Natural killer cell (primary cell): ENCODE measurements at places on chromosomes 3 and 15. TPM values are rescaled to one million over a fixed set of nuclear protein-coding genes. Genes with fewer than 3 reads are reported as not detected.

DNA sequence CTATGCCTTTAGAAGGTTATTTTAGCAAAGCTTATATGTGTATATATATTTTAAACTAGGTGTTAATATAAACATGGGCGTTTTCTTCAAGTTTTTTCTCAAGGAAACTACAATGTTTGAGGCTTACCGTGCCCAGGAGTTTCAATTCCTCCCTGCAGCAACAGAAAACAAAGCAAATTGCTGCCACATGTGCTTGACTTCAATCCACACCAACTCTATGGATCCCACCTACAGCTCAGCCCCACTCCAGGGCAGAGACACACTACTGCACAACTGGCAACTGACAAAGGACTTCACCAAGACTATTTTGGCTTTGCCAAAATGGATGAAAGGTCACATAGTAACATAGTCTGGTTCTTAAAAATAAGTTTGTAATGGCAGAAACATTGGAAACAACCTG is 346.6 kb downstream of the ERC2 start:
- H3K27me3 ChIP-seq, result no peaks in the 10 kb centered on the region
- no peaks in the 10 kb centered on the region for H3K36me3 ChIP-seq

MAGEL2 gene
- total RNA-seq, result not detected

ASB14 gene
- not detected for total RNA-seq

GRCh38 chr3:5010706-5011554 is 31.7 kb downstream of the BHLHE40 start:
- no peak overlapping the region for H3K4me3 ChIP-seq
- H3K36me3 ChIP-seq, result no peaks in the 10 kb centered on the region
- peak; percentile 55 for DNase-seq
- H3K4me1 ChIP-seq, result peaks cover 89% of the 10 kb centered on the region
- no peaks in the 10 kb centered on the region for H3K27me3 ChIP-seq

DNA sequence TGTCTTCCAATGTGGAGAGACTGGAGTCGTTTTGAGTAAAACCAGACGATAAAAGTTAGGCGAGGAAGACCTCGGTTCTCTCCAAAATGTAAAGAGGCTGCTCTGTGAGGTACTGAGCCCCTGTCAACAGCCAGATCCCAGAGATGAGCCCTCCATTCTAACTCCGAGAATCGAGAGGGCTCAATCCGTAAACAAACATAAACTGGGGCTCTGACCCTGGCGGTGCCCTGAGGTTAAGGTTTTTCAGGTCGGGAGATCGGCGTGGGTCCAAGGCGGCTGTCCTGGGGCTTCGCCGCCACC is 417 bp downstream of the TBCCD1 start:
- peak overlapping the region; percentile 85 for H3K27ac ChIP-seq
- H3K4me3 ChIP-seq, result peak overlapping the region; percentile 78
- H3K36me3 ChIP-seq, result no peaks in the 10 kb centered on the region
- no peaks in the 10 kb centered on the region for H3K27me3 ChIP-seq
- peaks cover 34% of the 10 kb centered on the region for H3K4me1 ChIP-seq

NOX5 gene
- not detected for total RNA-seq

DNA sequence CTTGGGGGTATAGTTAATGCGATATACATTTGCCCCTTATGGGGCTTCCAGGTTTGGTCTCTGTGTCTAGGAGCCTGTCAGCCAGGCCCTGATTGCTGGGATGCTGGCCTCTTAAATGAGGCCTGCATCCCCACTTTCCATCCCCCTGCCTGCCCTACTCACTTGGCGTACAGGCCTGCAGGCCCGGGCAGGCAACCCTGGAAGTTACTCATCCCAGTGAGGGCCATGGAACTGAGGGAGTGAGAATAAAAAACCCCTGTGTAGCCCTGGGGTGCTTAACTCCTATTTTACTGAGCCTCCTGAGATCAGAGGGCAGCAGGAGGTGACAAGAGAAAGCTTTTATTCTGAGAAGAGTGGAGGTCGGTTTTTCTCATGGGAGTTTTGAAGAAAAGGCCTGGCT is 2.0 kb downstream of the DISP2 start:
- no peak overlapping the region for H3K4me3 ChIP-seq
- H3K36me3 ChIP-seq, result no peaks in the 10 kb centered on the region
- H3K27ac ChIP-seq, result no peak overlapping the region
- peaks cover 18% of the 10 kb centered on the region for H3K4me1 ChIP-seq
- no peak for DNase-seq

UROC1 gene
- not detected for total RNA-seq

DNA sequence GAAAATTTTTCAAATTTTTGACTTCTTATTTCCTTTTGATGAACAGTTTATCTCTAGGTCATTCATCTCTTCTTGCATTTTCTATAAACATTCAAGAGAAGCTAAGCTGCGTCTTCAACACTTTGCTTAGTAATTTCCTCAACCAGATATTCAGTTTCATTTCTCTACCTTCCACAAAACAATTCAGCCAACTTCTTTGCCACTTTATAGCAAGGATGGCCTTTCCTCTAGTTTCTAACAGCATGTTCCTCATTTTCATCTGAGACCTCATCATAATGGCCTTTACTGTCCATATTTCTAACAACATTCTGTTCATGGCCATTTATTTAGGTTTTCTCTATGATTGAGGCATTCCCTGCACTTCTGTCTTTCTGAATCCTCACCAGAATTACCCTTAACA is 90.0 kb downstream of the ARIH1 start:
- no peak for DNase-seq
- no peaks in the 10 kb centered on the region for H3K4me1 ChIP-seq
- no peaks in the 10 kb centered on the region for H3K27me3 ChIP-seq
- peaks cover 48% of the 10 kb centered on the region for H3K36me3 ChIP-seq
- no peak overlapping the region for H3K4me3 ChIP-seq
- no peak overlapping the region for H3K27ac ChIP-seq

- DNase-seq, result no peak
- no peaks in the 10 kb centered on the region for H3K27me3 ChIP-seq
- H3K27ac ChIP-seq, result no peak overlapping the region
- H3K4me1 ChIP-seq, result peaks cover 7% of the 10 kb centered on the region
- no peak overlapping the region for H3K4me3 ChIP-seq
Observed at GRCh38 chr3:124758851-124759635, 28.8 kb downstream of the UMPS start.

UTS2B gene
- 0.47 TPM for total RNA-seq

- H3K27ac ChIP-seq, result no peak overlapping the region
- no peak for DNase-seq
- H3K27me3 ChIP-seq, result no peaks in the 10 kb centered on the region
- H3K4me1 ChIP-seq, result no peaks in the 10 kb centered on the region
Observed at GRCh38 chr3:29185706-29186105, 95.2 kb upstream of the RBMS3 start.

DNA sequence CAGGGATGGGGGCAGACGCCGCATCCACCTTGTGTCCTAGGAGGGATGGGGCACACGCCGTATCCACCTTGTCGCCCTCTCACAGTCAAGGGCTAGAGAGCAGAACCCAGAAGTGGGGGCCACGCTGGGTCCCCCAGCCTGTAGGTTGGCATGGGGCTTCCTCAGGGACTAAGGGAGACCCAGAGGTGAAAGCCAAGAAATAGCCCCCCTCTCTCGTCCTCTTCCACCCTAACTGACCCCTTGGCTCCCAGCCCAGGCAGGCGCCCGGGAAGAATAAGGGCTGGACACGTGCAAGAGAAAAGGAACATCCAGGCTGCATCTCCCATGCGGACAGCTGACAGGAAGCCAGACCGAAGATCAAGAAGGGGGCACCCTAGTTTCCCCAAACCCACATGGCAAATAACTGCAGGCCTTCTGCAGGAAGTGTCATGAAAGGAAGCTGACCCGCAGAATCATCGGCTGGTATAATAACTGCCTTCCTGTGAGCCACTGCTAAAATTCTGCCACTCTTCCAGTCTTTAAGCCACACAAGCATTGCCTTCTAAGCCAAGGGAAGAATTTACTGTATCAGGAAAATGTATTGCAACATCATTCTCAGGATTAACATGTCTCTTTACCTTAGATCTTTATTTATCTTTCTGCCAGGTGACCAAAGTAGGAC is 38.5 kb upstream of the TFRC start:
- H3K36me3 ChIP-seq, result no peaks in the 10 kb centered on the region
- no peak overlapping the region for H3K4me3 ChIP-seq
- H3K4me1 ChIP-seq, result peaks cover 41% of the 10 kb centered on the region
- no peaks in the 10 kb centered on the region for H3K27me3 ChIP-seq
- no peak overlapping the region for H3K27ac ChIP-seq
- DNase-seq, result peak; percentile 42

GRCh38 chr3:111012388-111013248 is 59.0 kb upstream of the NECTIN3 start:
- H3K27ac ChIP-seq, result no peak overlapping the region
- H3K4me1 ChIP-seq, result no peaks in the 10 kb centered on the region
- DNase-seq, result no peak
- H3K4me3 ChIP-seq, result no peak overlapping the region
- H3K36me3 ChIP-seq, result no peaks in the 10 kb centered on the region

DNA sequence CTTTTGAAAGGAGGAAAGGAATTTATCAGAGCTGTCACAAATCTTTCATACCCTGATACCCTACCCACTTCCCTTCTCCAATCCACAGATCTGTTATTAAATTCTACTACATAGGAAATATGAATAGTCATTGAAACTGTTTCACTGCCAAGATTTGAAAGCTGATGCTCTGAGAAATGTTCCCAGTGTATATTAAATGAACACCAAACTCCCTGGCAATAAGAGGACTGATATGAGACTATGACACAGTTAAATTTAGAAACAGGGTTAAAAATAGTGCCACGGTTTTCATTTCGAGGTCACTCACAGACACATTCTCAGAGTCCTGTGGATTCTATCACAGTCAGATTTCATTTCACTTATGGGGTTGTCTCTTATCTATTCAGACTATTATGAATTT is 27.2 kb upstream of the GBE1 start:
- no peak overlapping the region for H3K4me3 ChIP-seq
- no peak overlapping the region for H3K27ac ChIP-seq
- no peaks in the 10 kb centered on the region for H3K27me3 ChIP-seq
- H3K4me1 ChIP-seq, result no peaks in the 10 kb centered on the region
- no peak for DNase-seq
- H3K36me3 ChIP-seq, result no peaks in the 10 kb centered on the region

EXD1 gene
- total RNA-seq, result not detected

DNA sequence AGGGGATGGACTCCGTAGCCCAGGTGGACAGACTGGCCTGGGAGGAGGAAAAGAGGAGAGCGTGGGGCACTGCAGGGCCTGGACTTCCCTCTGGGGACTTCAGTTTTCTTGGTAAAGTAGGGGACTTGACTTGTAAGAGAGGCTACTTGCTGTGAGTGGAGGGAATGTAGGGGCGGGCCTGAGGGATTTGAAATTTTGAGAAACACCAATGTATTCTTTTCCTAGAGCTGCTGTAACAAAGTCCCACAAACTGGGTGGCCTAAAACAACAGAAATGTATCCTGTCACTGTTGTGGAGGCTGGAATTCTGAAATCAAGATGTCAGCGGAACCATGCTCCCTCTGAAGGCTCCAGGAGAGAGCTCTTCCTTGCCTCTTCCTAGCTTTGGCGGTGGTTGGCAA is 5.8 kb upstream of the HEG1 start:
- H3K27me3 ChIP-seq, result no peaks in the 10 kb centered on the region
- no peak overlapping the region for H3K27ac ChIP-seq
- DNase-seq, result no peak
- no peaks in the 10 kb centered on the region for H3K4me1 ChIP-seq
- H3K36me3 ChIP-seq, result no peaks in the 10 kb centered on the region

DNA sequence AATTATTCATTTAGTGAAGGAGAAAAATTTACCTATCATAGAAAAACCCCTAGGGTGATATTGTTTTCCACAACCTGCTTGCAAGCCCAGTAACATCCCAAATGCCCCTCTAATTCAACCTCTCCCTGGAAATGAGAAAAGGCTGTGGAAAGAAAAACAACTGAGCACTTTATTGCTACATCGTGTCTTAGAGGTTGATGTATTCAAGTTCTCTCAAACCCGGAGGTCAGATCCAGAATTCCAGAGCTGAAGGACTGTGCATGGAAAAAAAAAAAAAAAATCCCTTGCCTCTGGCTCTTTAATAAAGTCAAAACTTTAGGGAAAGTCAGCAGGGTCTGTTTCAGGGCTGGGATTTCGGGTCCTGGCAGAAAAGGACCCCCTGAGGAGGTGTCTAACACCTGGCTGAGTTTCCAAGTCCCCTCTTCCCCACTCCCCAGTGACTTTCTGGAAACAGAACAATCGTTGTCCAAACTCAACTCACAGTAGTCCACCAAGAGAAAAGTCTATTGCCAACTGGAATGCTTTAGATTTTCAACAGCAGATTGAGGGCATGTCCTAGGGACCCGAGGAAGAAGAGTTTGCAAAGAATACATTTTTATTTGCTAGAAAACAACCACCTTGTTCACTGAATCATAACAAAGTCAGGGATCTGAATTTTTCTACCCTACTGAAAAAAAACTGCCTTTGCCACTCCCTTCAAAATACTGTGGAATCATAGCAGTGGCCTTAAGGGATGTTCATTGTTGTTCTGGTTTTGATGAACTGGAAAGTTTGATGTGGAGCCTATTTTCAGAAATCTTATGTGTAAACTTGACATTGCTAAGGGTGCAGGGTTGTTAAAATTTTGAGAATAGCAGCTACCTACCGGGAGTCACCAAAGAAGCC is 207.5 kb upstream of the ADAMTS9 start:
- H3K4me1 ChIP-seq, result no peaks in the 10 kb centered on the region
- no peak overlapping the region for H3K4me3 ChIP-seq
- H3K27me3 ChIP-seq, result no peaks in the 10 kb centered on the region
- DNase-seq, result no peak

CSPG4 gene
- 0.07 TPM for total RNA-seq

DNA sequence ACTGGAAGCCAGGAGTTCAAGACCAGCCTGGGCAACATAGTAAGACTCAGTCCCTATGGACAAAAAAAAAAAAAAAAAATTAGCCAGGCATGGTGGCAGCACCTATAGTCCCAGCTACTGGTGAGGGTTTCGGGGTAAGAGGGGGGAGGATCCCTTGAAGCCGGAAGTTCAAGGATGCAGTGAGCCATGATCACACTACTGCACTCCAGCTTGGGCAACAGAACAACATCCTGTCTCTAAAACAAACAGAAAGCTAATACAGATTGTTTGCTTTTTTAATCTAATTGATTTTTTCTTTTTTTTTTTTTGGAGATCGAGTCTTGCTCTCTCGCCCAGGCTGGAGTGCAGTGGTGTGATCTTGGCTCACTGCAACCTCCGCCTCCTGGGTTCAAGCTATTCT is 1.6 kb upstream of the IMP3 start:
- peaks cover 41% of the 10 kb centered on the region for H3K4me1 ChIP-seq
- no peak for DNase-seq
- H3K27ac ChIP-seq, result no peak overlapping the region
- H3K4me3 ChIP-seq, result no peak overlapping the region

PDZRN3 gene
- total RNA-seq, result not detected

- H3K27me3 ChIP-seq, result no peaks in the 10 kb centered on the region
- H3K4me3 ChIP-seq, result no peak overlapping the region
- H3K27ac ChIP-seq, result no peak overlapping the region
- no peaks in the 10 kb centered on the region for H3K36me3 ChIP-seq
Observed at GRCh38 chr3:127170814-127171213, 22.1 kb upstream of the PRR23E start.

CTXND1 gene
- not detected for total RNA-seq

- H3K36me3 ChIP-seq, result no peaks in the 10 kb centered on the region
- peak; percentile 74 for DNase-seq
- peak overlapping the region; percentile 63 for H3K27ac ChIP-seq
- peaks cover 35% of the 10 kb centered on the region for H3K4me1 ChIP-seq
- H3K4me3 ChIP-seq, result no peak overlapping the region
- H3K27me3 ChIP-seq, result no peaks in the 10 kb centered on the region
Observed at GRCh38 chr15:91469632-91470567, 369.8 kb downstream of the SV2B start.
